ENCODE measurements at places on chromosomes 5 and 9. TPM values are rescaled to one million over a fixed set of nuclear protein-coding genes. Genes with fewer than 3 reads are reported as not detected.
A peak's percentile ranks its signal among the peaks of the same experiment; 100 is the strongest.

Gene PPP3R2
- polyA plus RNA-seq, result not detected

Gene MSMP
- polyA plus RNA-seq, result 0.34 TPM

Gene SPATA31E1
- not detected for polyA plus RNA-seq

- peak; percentile 81 for DNase-seq
Observed at GRCh38 chr9:134065612-134066419, 2.0 kb downstream of the BRD3 start.

DNA sequence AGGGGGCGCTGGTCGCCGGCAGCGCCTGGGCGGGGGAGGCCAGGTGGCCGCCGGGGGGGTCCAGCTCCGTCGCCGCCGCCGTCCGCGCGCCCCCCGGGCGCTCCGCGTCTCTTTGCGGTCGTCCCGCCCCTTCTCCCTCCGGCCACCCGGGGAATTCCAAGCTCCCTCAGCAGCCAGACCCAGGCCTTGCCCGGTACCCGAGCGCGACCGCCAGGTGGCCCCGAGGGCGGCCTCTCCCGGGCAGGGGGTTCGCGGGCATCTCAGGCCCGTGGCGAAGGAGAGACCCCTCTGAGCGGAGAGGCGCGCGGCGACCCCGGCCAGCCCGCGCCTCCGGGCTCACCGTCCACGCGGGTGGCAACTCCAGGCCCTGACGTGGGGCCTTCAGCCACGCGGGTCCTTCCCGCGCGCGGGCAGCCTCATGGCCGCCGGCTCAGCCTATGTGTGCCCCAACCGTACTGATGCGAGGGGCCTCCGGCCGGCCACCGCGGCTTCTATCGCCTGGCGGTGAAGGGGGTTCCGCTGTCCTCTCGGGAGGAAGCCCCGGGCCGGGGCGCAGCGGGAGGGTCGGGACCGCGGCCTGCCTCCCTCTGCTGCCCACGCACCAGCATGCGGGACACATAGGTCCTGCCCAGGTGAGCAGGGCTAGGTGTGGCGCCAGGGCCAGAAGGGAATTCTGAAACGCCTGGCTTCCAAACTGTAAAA lies 529 bp upstream of the NRARP start:
- no peak for DNase-seq
